ENCODE measurements at places on chromosomes 2 and 18.

DNA sequence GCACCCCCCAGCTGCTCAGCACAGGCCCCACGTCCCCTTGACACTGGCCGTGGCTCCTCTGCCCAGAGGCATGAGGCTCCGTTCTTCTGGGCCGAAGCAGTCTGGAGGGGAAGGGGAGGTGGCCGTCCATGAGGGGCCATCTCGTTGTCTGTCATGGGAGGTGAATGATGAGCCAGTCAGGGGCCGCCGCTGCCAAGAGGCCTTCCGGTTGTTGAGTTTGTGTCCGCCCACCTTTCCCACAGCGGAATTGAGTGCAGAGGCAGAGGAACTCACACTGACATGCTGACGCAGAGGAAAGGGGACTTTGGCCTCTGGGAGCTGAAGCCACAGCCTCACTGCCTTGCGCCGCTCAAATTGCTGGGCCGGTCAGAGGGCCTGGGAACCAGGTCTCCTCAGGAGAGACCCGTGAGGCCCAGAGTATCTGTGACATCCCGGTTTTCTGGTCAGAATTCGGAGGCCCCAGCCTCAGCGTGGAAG lies 268.4 kb downstream of the ATAD2B start:
- no peak for DNase-seq

- no peak for DNase-seq
Measured at GRCh38 chr18:7336623-7337022, 105.7 kb downstream of the LRRC30 start.

GRCh38 chr2:65282477-65283053 lies 54.9 kb downstream of the ACTR2 start:
- DNase-seq, result no peak

DNA sequence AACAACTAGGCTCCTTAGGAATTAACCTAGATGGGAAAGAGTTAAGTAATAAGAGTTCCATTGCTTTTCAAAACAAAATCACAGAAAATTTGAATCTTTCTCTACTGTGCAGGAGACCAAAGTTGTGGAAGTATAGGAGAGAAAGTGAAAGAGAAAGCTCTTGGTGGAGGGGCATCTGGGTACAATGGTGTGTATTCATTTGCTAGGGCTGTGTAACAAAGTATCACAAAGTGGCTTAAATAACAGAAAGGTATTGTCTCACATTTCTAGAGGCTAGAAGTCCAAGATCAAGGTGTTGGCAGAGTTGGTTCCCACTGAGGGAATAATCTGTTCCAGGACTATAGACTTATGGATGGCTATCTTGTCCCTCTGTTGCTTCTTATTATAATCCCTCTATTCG lies 50.5 kb upstream of the GORASP2 start:
- no peak for DNase-seq

- no peak for DNase-seq
Measured at GRCh38 chr18:28183418-28184078, 6.6 kb upstream of the CDH2 start.

DNA sequence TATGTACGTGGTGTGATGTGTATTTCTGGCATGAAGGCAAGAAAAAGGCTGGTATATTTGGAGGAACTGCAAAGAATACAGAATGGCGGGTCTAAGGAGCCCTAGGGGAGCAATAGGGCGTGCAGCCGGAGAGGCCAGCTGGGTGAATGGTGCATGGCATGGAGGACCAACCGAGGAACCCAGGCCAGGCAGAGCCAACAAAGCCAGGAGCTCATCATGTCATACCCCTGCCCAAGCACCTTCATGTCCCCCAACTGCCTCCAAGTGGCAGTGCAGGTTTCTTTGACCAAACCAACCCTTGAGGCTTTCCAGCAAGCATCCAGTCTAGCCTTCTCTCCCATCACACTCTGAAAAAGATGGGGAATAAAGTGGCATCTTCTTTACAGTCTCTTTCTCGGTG lies 8.9 kb upstream of the KCNK3 start:
- DNase-seq, result no peak

GRCh38 chr2:210128961-210129360 lies 42.2 kb downstream of the KANSL1L start:
- DNase-seq, result no peak

DNA sequence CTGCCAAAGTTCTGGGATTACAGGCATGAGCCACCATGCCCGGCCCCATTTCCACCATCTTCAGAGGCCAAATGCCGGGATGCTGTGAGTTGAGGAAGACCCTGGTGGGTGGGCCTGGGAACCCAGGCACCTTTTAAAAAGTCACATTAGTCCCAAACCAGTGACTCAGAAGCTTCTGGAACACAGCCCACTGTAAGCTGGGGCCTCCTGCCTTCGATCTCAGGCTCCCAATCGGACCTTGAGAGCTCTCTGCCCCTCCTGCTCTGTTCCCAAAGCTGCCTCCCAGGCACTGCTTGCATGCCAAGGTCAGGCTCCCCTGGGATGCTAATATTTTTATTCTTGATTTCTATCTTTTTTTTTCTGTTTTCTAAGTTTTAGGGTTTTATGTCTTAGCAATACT lies 4.2 kb downstream of the ADCY3 start:
- DNase-seq, result no peak

DNA sequence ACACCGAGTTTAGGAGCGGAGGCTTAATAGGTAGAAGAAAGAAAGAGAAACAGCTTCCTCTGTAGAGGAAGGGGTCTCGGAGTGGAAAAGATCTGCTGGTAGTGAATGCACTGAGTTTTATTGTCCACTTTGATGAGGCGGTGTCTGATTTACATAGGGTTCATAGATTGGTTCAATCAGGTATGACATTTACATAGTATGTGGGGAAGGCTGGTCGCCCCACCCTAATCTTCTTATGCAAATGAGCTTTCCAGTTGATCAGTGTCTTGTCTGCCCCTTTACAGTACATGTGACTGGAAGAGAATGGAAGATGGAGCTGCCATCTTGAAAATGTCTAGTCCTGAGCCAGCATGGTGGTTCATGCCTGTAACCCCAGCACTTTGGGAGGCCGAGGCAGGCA lies 19.9 kb upstream of the CNOT11 start:
- no peak for DNase-seq

DNA sequence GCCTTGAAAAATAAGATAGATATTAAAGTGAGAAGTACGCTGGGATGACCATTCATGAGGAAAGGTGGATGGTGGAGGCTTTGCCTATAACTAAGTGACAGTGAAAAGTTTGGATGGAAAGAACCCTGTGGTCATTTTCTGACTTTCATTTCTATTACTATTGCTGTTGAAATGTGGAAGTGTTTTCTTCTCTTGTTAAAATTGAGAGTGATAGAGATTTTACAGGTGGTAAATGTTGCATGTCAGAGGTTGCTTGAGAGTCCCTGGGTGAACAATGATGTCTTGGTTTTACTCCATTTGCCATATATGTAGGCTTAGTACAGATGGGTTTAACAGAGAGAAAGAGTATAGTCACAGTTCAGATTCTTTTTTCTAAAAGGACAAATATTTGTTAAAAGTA lies 18.4 kb downstream of the NCOA1 start:
- no peak for DNase-seq

GRCh38 chr18:3966246-3966641 lies 488.9 kb downstream of the DLGAP1 start:
- no peak for DNase-seq

DNA sequence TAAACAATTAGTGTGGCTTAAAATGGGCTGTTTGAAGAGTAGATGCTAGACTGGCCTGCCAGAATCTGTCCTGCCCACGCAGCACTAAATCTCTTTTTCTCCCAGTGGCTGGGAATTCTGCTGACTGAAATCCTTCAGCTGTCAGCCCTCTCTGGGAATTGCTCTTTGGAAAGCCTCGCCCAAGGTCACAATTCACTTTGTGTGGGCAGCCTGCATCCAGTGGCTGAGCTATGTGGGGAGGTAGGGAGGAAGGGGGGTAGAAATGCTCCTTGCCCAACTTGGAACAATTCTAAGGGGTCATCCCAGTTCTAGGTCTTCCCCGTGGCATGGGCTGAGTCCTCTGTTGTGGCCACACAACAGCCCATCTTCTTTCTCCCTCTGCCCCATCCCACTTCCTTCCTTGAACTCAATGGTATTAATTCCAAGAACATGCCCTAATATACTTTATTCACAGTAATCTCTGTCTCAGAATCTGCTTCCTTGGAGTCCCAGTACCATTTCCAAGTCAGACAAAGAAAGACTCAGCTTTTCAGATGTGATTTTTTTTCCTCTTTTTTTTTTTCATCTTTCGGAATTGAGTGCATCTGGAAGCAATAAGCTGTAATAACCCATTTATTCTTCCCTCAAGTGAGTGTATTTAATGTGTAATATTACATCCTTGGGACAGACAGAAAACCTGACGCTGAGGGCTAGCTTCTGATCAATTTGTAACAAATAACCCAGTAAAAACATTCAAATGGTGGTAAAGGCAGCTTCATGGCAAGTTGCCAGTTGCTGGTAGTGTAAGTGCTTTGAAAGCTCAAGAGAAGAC lies 189.4 kb downstream of the GPD2 start:
- DNase-seq, result no peak

DNA sequence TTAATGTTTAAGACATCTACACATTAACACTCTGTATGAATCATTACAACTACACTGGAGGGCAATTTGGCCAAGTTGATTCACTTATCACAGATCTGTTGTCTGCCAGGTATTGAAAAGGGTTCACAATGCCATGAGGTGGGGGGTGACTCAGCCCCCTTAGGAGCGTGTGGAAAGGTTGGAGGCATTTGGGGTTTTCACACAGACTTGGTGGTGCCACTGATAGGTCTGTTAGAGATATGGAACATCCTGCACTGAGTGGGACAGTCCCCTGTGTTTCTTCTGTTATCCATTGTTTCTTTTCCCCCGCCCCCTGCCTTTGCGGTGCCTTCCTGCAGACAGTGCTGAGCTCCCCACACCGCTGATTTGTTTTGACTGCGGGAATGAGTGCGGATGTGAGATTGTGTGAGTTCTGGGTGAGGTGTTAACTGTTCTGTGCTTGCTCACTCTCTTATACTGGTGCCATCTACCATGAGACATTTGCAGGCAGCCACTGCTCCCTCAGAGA lies 9.3 kb upstream of the TSN start:
- DNase-seq, result no peak
